ENCODE measurements at places on chromosomes 2 and 18. TPM values are rescaled to one million over a fixed set of nuclear protein-coding genes. Genes with fewer than 3 reads are reported as not detected.

DNA sequence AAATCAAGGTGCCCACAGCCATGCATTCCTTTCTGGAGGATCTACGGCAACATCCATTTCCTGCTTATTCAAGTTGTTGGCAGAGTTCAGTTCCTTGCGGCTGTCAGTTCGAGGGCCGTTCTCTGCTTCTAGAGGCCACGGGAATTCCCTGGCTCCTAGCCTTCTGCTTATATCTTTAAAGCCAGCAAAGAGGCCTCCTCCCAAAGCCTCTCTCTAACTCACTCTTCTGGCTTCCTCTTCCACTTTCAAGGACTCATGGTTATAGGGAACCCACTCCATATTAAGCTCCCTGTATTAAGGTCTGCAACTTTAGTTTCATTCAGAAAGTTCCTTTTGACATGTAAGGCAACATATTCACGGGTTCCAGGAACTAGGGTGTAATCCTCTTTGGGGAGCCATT, 150.1 kb upstream of the RMP24 start:
- DNase-seq: no peak

- no peak for DNase-seq
Observed at GRCh38 chr2:16763493-16763899, 97.9 kb upstream of the CYRIA start.

- DNase-seq: no peak
Observed at GRCh38 chr2:165678882-165679281, 115.2 kb downstream of the GALNT3 start.

DNA sequence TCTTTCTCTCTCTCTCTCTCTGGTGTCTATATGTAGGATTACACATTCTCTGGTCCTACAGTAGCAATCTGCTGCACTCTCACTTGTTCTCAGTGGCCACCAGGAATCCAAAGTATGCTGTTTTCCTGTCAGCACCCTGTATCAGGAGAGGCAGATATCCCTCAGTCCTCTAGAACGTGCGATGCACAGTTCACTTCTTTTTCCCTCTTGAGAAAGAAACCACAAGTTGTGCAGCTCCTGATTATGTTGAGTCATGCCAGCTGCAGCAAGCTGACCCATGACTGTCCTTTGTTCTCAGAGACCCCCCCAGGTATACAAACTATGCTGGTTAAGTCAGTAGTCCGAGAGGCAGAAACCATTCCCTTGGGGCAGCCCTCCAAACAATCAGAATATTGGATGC, 54.6 kb downstream of the LANCL1 start:
- peak; percentile 59 for DNase-seq

GRCh38 chr18:49045585-49045984, 94.8 kb upstream of the SMAD7 start:
- DNase-seq: no peak

DNA sequence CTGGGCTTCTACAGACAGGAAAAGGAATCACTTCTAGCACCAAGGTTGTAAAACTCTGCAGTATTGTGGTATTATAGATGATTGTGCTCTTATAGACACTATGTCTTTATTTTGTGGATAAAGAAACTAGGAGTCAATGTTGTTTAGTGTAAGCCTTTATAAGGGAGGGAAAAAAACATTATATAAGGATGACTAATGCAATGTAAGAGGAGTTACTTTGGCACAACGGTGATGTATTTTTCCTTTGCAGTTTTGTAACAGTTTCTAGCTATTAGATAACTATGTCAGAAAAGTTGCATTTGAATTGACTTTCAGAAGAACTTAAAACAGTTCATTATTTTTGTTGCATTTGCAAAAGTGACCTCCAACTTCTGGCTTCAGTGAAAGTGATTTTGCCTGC, 545.4 kb downstream of the CCDC85A start:
- DNase-seq: no peak

DNA sequence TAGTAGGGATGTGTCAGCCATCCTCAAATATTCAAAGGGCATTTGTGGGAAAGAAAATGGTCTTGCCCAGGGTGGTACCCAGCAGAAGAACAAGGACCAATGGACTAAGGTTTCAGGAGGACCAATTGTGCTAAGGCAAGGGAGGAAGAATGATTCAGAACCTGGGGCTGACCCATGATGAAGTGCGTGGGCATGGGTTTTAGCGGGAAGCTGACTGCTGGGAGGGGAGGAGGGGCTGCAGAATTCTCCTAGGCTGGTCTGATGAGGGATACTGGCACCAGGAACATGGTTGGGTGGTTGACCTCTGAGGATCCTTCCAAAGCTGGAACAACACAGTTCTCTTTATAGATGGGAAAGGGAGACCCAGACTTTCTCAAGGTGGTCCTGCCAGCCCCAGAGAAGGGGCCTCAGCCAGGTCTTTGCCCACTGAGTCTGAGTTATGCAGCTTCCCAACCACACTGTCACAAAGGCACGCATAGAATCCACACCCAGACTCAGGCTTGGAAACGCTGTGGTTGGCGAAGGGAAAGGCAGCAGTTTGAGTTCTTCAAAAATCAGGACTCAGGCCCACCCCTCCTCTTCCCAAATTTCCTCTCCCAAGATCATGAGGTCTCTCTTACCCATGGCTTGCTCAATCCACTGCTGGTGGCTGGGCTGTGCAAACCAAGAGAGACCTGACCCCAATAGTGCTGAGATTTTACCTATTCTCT, 37.3 kb downstream of the MARCO start:
- no peak for DNase-seq

The GDF7 gene
- total RNA-seq: not detected

The CBLN2 gene
- total RNA-seq: not detected

The GAD1 gene
- total RNA-seq: 5.6 TPM

The POTEJ gene
- total RNA-seq: not detected

The C2orf92 gene
- 1.3 TPM for total RNA-seq

The MIB1 gene
- total RNA-seq: 42.8 TPM

The ADRA2B gene
- 0.29 TPM for total RNA-seq

The FSIP2 gene
- under 0.01 TPM for total RNA-seq

The MATN3 gene
- 9.7 TPM for total RNA-seq
